ENCODE measurements at places on chromosomes 7 and 10.

DNA sequence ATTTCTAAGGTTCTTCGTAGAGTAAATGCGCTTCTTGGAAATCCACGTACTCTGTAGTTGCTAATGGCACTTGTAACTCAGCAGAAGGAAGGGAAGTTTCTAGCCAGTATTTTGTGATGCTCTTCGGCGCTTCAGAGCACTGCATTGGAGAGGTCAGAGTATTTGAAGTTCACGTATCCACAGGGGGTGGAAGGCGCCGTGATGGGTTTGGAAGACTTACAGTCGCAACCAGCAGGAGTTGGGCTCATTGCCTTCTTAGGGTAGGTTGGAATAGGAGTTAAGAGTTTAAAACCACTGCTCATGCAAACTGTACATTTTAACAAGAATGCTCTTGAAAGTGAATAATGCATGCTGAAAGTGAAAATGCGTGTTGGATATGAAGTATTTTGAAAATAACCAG lies 49.1 kb downstream of the SHH start:
- DNase-seq = no peak

DNA sequence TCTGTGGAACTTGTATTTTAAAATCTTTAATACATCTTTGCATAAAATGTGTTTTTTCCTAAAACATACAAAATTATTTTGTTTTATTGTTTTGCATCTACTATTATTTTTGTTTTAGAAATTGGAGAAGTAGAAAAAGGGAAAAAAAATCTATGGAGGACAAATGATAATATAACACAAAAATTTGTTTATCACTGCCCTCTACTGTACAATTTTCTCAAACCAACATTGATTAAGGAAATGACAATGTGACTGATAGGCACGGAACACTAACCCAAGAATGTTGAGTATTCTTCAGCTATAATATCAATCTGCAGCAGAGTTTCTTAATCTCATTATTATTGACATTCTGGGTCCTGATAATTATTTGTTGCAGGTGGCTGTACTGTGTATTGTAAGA lies 9.5 kb upstream of the ING3 start:
- no peak for DNase-seq

- no peak for DNase-seq
Measured at GRCh38 chr7:27992755-27993493, 187.7 kb downstream of the JAZF1 start.

GRCh38 chr7:38385682-38386081 lies 112.2 kb upstream of the TARP start:
- DNase-seq = no peak

DNA sequence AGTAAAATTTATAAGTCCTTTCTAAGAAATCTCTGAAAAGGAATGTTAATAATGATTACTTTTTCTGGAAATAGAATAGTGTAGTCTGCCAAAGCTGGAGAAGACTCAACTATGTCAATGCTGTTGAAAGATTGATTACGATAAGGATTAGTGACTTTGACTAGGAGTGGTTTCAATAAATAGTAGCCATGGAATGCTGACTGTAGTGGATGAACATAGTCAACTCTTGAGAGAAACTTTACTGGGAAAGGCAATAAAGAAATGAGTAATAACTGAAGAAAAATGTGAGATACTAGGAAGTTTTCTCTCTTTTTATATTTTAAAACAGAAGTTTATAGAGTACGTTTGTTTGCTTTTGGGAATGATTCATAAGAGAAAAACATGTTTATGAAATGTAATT lies 105.0 kb upstream of the CDK13 start:
- no peak for DNase-seq

GRCh38 chr10:663831-664251 lies 25.6 kb downstream of the DIP2C start:
- no peak for DNase-seq

- no peak for DNase-seq
Measured at GRCh38 chr10:68079434-68079833, 4.4 kb upstream of the HERC4 start.
